ENCODE measurements at places on chromosomes 5 and 9.

DNA sequence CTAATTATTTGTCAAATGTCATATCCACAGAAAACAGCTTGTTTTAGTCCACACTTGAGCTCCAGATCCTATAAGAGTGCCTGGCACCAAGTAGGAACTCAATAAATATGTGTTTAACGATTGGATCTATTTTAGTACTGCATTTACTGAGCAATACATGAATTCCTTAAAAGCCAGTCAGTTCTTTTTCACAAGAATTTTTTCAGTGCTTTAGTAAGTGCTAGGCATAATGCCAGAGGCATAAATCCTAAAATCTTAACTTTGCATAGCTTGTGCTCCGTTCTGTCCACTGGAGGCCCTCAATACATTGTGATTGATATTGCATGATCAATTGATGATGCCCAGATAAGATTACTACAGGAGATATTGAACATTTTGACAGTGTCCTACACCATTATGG, 67.3 kb upstream of the PCSK5 start:
- no peak for DNase-seq

GRCh38 chr9:137222190-137223077, at the start of gene RNF208:
Gene RNF208, minus strand, starts transcription at chr9:137222240. Its CDS starts 1,028 bp downstream, at chr9:137221212.
- no peak for DNase-seq

DNA sequence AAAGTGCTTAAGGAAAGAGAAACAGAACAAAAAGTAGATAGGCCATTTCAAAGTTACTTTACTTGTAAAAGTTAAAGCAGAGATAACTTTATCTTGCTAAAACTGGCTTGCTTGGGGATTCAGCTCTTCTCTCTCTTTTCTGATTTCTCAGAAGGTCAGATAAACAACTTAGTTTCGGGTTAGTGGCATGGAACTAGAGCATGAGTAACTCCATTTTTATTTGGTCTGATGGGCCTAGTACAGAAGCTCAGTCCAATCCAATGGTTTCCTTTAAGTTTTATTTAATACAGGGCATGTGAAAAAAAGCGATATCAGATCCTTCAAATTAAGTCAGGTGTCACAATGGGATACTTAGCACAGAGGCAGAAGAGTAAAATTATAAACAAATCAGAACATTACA, 18.8 kb upstream of the GPBP1 start:
- DNase-seq, result no peak

GRCh38 chr9:18194316-18194715, 279.6 kb upstream of the ADAMTSL1 start:
- no peak for DNase-seq

GRCh38 chr5:124544366-124545055, 201.9 kb downstream of the ZNF608 start:
- no peak for DNase-seq

- DNase-seq, result no peak
Observed at GRCh38 chr5:143770450-143770849, 41.5 kb upstream of the HMHB1 start.

GRCh38 chr5:116032094-116032517, at the start of gene ARL14EPL:
Gene ARL14EPL, plus strand, starts transcription at chr5:116032472. Its CDS starts 18,994 bp downstream, at chr5:116051466.
- no peak for DNase-seq

GRCh38 chr5:140965905-140966292, 377 bp upstream of the PCDHAC2 start:
- DNase-seq, result no peak

DNA sequence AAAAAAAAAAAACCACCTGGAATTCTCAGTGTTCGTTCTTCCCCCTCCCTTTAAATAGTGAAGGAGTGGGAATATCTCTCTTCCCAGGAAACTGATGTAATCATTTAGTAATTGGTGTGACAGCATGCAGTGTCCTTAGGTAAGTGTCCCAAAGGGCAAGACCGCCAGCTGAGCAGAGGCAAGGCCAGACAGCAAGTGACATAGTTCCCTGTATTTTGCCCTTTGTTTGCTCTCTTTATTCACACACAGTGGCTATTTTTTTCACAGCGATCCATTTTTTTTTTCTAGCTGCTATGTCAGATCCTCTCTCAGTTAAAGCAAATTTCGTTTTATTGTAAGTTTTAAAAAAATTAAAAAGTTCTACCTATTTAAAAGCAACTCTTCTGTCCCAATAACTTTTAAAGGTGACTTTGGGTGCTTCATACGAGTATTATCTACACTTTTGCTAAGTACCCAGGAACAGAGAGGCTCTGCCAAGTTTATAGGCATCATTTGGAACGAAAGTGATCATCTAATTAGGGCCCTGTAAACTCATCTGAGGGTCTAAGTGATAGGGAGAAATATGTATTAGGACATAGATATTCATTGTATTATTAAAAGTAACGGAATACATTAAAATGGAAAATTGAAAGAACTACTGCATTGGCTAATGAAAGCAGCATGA, 98.2 kb upstream of the ALDH1A1 start:
- DNase-seq, result no peak

- no peak for DNase-seq
Observed at GRCh38 chr5:96227957-96228356, 205.1 kb downstream of the PCSK1 start.

DNA sequence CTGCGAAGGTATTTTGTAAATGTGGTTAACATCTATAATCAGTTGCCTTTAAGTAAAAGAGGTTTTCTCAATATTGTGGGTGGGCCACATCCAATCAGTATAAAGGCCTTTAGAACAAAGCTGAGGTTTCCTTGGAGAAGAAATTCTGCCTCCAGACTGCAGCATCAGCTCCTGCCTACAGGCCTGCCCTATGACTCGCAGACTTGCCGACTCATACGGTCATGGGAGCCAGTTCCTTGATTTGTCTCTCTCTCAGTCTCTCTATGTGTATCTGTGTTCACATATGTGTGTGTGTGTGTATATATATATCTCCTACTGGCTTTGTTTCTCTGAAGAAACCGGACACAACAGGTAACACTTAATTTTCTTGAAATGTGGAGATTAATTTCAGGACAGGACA, 45.3 kb downstream of the SLC36A1 start:
- DNase-seq, result no peak

DNA sequence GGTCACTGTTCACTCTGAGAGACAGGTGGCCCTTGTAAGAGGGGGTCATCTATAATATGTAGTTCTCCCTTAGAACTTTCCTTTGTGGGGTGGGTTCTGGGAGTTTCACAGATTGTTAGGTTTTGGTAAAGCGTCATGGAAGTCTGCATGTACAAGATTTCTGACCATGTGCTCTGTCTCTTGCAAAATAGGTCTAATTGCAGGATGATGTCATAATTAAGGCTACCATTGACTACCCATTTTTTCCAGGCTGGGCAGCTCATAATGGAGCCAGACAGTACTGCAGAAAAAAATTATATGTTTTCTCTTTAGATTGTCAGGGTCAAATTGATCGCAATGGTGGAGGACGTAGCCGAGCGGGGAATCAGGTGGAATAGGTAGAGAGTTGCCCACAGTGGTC, 3.7 kb upstream of the GM2A start:
- no peak for DNase-seq

GRCh38 chr5:126640866-126641265, 40.1 kb downstream of the PHAX start:
- DNase-seq, result no peak

DNA sequence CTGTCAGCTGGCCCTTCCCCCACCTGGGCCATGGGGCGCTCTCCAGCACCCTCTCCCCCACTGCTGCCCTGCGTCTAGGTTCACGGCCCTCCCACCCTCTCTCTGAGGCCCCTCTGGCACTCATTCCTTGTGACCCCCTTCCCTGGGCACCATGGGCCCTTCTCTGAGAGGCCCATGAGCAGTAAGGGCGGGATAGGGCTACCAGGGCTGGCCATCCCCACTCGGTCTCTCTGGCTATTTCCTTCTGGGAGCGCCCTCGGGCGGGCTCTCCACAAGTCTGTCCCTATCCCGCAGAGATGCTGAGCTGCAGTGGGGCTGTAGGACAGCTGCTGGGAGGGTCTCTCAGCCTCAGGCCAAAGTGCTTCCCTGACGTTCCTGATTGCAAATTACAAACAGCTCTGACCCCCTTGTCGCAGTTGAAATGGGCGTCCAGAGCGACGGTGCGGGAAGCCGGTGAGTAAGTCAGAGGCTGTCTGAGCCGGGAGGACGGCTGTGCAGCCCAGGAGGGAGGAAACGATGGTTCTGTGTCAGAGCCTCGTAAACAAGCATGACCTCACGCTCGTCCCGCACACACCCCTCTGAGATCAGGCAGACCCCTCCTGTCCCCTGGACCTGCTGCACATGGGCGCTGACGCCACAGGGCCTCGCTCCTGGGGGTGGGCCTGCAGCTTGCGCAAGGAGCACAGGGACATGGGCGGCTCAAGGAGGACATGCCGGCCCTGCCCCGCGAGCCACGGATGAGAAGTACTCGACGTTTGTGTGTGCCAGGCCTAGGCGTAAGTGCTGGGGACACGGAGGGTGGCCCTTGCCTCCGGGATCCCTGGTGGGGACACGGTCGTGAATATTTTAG, 36.3 kb upstream of the GFPT2 start:
- no peak for DNase-seq

DNA sequence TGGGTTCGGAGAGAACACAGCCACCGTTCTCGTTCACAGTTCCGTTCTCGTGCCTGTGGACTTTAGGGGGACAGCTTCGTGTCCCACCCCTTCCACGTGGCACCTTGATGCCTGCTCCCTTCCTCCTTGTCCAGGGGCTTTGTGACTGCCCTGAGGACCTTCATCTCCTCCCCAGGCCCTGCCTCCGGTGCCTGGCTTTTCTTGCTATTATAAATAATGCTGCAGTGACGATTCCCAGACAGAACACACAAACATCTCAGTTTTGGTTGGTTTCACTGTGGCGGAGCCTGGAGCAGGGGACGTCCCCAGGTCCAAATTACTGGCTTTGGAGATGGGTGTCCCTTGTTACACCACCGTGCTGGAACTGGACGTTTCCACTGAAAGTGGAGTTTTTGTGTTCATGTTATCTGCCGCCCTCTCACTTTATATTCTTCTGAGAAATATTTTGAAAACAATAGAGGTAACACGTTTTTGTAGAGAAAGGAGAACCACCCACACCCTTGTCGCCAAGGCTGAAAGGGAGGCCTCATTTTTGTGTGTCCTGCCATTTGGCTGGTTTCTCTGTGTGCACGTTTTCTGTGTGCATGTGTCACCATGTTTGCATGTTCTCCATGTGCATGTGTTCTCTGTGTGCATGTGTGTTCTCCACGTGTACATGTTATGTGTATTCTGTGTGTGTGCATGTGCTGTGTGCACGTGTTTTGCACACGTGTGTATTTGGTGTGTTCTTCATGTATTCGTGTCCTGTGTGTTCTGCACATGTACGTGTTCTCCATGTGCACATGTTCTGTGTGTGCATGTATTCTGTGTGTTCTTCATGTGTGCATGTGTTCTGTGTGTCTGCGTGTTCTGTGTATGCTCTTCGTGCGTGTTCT, 24.2 kb downstream of the WNK2 start:
- no peak for DNase-seq

DNA sequence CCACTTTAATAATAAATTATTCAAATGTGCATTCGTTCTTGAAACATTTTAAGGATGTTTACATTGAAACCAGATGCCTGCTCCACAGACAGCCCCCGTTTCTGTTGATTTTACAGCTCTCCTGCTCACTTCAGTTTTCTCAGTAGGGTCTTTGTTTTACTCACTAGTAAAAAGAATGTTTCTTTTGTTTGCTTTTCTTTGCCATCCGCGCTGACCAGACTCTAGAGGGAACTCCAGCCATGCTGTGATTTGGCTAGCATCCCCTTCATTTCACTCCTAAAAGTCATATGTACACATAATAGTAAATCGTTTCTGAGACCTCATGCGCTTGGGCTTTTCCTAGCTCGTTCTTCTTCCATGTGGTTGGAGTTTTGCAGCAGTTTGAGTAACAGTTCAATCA, 28.7 kb upstream of the PALM2AKAP2 start:
- DNase-seq, result no peak

DNA sequence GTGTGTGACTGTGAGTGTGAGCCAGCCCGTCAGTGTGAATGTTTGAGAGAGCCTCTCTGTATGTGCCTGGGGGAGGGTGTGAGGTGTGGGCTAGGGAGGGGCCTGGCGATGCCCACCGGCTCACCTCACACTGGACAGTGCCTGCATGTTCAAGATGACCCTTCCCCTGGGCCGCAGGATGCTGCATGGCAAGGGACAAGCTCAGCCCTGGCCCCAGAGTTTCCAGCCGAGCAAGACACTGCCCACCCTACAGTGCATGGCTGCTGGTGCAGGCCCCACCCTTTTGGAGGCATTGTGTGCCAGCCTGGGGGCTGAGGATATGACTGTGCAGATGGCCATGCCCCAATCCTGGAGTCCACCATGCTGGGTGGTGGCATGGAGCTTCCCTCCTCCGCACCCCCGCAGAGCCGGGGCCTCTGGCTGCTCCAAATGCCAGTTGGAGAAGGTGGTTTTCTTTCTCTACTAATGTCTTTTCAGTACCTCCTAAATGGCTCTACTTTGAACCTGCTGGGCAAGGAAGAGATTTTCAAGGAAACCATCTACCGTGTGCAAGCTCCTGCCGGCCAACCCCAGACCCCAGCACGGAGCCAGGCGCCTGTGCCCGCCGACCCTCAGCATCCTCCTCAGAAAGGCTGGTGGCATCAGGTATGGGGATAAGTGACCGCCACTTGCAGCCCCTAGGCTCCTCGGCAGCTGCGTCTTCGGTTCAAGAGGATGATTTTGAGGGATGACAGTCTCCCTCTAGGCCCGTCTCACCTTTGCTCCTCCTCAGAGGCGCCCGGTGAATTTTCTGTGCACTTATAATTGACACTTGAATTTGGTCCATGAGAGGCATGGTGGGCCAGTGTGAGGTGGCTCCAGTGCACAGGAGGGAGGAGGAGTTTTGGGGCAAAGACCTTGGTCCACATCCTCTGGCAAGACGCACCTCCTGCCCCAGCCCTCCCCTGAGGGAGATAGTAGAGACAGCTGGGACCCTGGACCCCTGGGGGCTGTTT, 27.7 kb downstream of the FGD3 start:
- no peak for DNase-seq

- no peak for DNase-seq
Observed at GRCh38 chr5:178472138-178472537, 118.1 kb downstream of the COL23A1 start.

GRCh38 chr9:112360047-112360804, 19.7 kb upstream of the HSDL2 start:
- no peak for DNase-seq

GRCh38 chr9:130437011-130437789, 7.6 kb upstream of the ASS1 start:
- no peak for DNase-seq

DNA sequence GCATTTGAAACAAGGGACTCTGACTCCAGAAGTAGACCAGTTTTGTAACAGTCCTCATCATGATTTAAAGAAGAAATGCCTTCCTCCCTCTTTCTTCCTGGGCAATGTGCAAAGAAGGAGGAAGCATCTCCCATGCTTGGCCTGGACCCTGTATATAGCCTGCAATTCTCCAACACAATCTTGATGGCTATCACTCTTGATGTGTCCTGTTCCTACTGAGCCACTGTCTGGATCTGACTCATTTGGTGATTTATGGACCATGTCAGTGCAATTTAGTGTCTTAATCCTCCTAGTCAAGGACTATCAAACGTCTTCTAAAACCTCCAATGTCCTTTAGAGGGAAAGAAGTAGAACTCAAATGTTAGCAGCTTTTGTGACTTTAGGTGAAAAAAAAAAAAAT, 697.3 kb downstream of the TLR4 start:
- no peak for DNase-seq

DNA sequence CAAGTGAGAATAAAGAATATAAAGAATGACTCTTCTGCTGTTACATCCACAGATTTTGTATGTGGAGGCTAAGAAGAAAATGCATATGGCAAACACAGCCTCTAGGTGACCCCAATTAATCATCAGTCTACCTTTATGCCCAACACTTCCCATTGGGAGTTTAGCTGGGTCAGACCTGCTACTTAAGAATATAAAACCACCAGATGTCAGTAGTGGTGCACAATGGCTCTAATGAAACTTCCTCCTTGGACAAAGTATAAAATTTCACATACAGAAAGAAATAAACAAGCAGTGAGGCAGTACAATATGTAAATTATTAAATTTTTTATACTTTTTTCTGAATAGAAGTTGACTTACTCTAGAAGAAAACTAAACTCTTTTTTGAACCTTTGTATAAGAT, 539.9 kb downstream of the BRINP1 start:
- DNase-seq, result no peak
